ENCODE measurements at places on chromosomes 7 and 10. TPM values are rescaled to one million over a fixed set of nuclear protein-coding genes. Genes with fewer than 3 reads are reported as not detected.

DNA sequence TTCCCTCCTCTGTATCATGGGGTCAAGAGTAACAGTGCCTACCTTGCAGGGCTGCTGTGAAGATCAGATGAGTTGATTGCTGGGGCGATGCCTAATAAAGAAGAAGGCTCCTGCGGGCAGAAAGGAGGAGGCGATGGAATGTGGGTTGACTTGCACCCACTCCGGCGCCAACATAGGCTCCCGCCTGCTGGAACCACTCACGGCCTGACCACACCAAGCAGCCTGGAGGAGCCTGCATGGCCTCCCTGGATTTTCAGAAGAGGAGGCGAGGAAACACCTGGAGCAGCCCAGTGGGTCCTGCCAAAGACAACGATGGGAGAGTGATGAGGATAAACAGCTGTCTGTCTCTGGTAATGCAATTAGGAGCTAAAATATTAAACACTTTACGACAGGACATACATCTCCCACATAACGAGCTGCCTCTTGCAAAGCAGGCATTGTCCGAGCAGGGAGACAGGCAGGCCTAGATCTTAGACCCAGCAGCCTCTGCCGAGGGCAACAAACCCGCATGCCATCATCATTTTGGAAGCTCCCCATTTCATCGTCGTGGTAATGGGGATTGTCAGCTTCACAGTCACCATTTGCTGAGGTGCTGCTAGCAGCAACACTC, 302.9 kb upstream of the ZMIZ1 start:
- no peak for DNase-seq

DNA sequence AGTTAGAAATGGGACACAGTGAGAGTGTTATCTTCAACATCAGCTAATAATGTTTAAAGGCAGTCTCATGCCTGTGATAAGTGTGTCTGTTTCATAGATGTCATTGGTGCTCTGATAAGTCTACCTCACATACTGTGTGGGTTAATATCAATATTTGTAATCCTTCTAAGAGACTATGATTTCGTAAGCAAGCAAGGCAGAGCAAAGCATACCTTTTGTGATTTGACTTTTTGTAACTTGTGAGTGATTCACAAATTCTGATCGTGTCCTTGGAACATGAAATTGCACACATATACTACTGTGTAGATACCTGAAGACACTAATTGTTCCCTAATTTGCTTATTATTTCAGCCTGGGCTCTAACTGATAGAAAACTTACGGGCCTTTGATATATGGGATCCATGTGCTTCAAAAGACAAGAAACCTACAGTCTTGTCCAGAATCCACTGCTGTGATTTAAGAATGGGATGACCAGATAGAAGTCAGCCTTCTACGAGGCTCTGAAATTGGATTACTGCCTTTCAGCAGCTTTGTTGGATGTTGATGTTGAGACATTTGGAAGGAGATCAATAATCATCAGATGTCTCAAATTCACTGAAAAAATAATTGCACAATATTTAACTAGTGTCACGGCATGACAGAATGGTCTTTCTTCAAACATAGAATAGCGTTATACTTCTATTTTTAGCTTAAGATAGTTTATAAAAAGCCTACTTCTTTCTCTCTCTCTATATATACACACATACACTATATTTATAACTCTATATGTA, 63.2 kb upstream of the KLF6 start:
- DNase-seq = no peak

GRCh38 chr7:105875505-105875904, 894 bp downstream of the ATXN7L1 start:
- no peak for DNase-seq

The JMJD1C gene
- polyA plus RNA-seq = 101 TPM

The JCAD gene
- 78.1 TPM for polyA plus RNA-seq

Measured in right lung (tissue), 10 donors.